H9 (cell line): ENCODE measurements at places on chromosomes 4 and X.

- DNase-seq, result no peak
These were observed 21.0 kb upstream of the CABS1 start for GRCh38 chr4:70313736-70314135.

- no peak for DNase-seq
These were observed 82.9 kb downstream of the CLCN4 start for GRCh38 chrX:10239611-10240064.

- DNase-seq, result no peak
These were observed 507 bp downstream of the MFAP3L start for GRCh38 chr4:170025523-170026252.

DNA sequence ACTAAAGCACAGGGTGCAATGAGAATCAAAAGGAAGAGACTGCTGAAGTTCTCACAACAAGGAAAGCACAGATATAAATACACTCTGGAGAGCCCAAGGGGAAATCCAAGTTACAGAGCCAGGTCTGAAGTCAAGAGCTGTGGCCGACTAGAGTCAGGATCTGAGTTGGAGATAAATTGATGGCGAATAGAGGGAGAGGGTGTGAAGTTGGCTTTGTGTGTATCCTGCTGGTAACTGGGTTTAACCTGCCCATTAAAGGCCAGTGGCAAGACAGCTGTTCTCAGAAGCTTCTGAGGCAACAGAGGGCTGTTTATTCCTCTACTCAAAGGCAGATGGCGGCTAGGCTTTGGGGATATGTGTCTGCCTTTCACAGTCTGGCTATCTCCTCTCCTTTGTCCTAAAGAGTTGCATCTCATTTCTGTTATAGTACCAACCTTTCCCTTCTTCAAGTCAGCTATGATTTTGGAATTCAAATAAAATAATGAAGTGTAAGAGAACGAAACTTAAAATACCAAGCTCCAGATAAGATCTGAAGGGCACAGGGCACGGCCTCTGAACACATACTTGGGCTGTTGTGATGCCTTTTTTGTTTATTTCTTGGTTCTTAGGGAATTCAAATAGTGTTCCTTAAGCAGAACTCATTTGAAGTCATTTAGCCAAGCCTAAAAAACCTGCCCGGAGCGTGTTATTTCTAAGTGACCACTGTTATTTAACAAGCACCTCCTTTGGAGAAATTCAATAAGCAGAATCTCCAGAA, 142.1 kb downstream of the APBB2 start:
- DNase-seq, result no peak

DNA sequence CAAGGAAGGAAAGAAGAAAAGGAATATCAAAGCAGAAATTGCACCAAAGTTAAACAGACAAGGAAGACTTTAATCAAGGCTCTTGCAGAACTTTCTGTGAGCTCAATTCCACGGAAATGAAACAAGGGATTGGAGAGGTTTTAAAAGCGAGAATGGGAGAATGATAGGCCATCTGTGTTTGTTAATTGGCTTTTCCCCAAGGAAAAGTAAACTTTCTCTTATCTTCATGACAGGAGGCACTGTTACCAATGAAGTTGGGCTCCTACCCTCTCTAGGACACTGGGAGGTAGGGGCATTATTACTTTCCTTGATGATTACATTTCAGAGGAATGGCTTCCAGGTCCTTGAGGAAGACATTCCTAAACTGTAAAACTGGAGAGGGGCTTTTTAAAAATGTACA, 328.8 kb upstream of the NWD2 start:
- DNase-seq, result no peak

DNA sequence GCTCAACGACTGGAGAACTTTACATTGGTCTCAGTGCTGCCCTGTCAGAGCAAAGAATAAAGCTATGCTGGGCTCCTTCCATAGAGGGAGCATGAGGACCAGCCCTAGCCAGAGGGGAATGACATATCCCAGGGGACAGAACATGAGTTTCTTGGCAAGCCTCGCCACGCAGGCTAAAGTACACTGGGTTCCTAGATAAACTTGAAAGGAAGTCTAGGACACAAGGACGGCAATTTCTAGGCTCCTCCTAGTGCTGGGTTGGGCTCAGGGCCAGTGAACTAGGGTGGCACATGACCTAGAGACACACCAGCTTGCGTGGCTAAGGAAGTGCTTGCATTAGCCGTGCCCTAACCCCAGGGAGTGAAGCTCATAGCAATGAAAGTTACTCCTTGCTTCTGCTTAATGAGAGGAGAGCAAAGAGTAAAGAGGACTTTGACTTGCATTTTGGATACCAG, 141.0 kb downstream of the MAB21L2 start:
- DNase-seq, result peak; percentile 38

GRCh38 chrX:9765072-9765736, 443 bp downstream of the GPR143 start:
- DNase-seq, result peak; percentile 40

- DNase-seq, result no peak
These were observed 147.8 kb downstream of the PCDH18 start for GRCh38 chr4:137384476-137384875.

DNA sequence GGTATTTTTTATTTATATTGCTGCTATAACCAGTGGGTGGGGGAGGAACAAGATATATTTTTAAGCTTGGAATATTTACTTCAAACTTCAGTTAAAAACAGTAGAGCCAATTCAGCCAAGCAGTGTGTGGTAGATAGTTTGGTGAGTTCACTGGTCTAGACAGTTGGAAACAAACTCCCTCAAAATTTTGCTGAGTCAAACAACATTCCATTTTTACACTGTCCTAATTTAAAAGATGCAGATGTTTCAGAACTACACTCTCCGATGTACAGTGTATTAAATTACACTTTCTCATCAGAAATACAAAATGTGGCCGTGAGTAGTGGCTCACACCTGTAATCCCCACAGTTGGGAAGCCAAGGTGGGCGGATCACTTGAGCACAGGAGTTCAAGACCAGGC, 23.3 kb downstream of the PRKX start:
- DNase-seq, result no peak

GRCh38 chrX:51836823-51837222, 56.6 kb upstream of the MAGED1 start:
- DNase-seq, result no peak

DNA sequence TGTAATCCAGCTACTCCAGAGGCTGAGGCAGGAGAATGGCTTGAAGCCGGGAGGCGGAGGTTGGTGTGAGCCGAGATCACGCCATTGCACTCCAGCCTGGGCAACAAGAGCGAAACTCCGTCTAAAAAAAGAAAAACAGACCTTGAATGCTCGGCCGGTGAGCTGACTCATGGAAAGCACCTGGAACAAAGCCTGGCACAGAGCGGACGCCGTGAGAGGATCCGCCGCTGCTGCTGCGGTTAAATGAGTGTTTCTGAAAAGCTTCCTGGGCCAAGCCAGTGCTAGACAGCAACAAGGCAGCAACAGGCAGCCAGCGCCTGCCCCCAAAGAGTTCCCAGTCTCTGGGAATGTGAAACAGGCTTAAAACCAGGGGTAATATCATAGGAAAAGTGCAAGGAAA, 186.4 kb downstream of the AFAP1 start:
- no peak for DNase-seq

GRCh38 chr4:73631565-73632226, 11.5 kb upstream of the RASSF6 start:
- DNase-seq, result no peak

DNA sequence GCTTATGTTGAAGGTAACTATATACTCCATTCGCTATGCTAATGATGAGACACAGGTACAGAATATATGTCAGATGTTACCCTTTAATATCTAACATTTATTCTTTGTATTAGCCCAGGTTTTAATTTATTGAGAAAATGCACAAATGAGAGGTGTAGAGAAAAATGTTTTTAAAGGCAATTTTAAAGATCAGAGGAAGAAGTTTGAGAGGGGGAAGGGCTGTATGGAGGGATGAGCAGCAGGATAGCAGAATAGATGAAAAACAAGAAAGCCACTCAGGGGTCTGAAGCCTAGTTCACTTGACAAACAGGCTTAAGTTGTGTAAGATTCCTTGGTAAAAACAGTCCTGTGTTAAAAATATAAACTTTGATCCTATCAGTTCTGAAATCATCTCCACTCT, 3.7 kb downstream of the MAB21L2 start:
- DNase-seq, result no peak

DNA sequence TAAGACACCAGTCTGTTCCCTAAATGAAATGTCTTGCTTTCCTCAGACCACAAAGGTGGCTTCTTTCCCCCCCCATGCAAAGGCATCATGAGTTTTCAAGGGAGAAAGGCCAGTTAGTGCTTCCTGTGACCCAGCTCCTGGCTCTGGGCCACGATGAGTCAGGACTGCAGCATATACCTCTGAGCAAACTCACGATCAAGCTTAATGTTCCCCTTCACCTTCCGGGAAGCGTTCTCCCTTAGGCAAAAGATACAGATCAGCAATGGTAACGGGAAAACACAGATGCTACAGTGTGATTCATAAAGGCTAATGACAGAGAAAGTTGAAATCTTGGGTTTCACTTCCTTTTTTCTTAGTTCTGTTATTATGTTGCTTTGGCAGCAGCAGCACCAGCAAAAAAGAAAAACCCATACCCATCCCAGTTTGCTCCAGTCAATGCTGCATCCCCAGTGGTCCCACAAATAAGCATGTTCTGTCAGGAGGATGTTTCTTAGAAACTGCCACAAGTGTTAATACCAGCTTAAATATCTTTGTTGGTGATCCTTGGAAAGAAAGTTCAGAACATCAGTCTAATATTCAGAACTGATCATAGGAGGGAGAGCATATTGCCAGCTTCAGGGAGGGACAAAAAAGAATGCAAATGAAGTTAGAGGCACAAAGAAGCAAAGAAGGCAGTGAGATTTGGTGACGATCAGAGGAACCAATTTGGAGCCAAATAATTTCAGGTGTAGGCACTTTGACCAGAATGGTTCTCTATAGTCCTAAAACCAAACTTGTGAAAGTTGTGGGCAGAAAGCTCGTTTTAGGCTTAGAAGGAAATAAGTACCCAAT, 41.2 kb downstream of the LONRF3 start:
- no peak for DNase-seq

GRCh38 chr4:118950929-118951570, 62.4 kb downstream of the SYNPO2 start:
- DNase-seq, result no peak

DNA sequence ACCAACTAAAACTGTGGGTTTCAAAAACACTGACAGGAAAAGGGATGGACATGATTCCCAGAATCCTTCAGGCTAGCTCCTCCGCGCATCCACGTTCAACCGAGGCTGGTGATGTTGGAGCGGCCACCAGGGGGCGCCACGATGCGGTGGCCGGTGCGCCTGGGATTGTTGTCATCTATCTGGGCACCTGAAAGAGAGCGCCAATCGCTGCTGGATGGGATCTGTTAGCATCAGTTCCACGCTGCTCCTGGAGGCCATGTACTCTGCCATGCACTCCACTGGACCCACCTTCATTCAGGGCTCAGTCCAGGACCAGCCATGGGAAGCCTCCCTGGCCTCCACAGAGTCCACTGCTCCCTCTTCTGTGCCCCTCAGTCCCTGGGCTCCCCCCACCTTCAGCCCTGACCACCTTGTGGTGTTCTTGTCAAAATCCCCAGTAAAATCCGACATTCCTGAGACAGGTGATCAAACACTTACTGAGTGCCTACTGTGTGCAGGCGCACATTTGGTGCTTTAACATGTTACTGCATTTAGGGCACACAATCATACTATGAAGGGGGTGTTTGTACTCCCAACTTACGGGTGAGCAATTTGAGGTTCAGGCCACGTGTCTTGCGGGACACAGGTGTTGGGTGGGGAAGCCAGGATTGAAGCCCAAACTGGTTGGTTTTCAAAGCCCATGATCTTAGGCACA, 71.1 kb downstream of the CRMP1 start:
- peak; percentile 78 for DNase-seq

DNA sequence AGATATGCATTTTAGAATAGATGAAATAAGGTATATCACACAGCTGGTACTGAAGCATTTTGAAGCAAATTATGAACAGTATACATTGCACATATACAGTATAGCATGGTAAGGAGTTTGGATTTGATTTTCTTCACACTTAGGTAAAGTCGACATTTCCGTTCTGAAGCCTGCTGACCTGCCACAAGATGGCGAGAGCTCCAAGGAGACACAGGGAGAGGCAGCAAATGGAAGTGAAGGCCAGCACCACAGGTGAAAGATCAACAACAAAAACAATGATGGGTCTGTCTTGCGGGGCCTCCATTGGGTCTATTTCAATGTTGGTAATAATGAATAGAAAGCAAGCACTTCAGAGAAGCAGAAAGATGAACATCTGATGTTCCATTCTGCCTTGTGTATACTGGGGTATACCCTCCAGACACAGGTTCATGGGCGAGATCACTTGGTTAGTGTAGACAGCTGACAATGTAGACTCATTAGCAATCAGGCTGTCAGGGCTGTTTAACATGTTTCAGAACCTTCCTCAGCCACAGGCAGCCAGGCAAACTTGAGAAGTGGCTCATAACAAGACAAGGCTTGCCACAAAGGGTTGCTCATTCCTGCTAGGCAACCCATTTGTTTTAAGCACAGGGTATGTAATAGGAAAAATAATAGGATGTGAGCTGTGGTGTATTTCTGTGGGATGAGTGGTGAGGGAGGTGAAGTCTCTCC, 21.4 kb upstream of the NOX1 start:
- DNase-seq, result peak; percentile 52

GRCh38 chr4:82865592-82865991, 25.4 kb downstream of the SEC31A start:
- DNase-seq, result no peak

DNA sequence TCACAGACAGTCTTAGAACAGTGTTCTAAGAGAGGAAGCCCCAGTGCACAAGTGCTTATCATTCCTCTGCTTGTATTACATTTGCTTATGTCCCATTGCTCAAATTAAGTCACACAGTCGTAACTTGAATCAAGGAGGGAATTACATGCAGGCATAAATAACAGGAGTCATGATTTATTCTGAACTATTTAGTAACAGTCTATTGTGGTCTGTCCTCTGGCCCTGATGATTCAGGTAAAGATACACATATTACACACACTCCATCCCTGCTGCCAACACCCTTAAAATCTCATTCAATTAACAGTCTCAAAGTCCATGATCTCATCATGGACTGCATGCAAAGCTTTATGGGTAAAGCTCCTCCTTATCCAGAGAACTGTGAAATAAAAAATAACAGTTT, 60.1 kb downstream of the GRIA2 start:
- DNase-seq, result no peak

GRCh38 chrX:66163849-66164411, at the start of gene HEPH:
Gene HEPH, plus strand, starts transcription at chrX:66164247. Its CDS starts 6,324 bp downstream, at chrX:66170571.
- peak; percentile 36 for DNase-seq
